T-cell (primary cell): ENCODE measurements at places on chromosomes 16 and 17.

DNA sequence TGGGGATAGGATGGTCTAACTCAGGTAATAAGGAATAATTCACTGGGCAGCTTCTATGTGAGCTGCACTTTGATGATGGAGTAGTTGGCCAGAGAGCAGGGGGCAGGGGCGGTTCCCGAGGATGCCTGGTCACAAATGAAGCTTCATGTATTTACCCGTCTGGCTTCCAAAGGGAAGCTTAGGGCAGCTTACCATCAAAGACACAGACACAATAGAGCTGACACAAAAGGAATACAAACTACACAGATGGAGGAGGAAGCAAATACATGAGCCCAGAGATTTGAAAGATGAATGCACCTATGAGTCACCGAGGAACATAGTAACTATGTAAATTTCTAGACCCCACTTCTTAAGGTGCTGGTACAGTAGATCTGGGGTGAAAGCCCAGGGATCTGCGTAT is 8.7 kb upstream of the EMP2 start:
- no peak for DNase-seq

DNA sequence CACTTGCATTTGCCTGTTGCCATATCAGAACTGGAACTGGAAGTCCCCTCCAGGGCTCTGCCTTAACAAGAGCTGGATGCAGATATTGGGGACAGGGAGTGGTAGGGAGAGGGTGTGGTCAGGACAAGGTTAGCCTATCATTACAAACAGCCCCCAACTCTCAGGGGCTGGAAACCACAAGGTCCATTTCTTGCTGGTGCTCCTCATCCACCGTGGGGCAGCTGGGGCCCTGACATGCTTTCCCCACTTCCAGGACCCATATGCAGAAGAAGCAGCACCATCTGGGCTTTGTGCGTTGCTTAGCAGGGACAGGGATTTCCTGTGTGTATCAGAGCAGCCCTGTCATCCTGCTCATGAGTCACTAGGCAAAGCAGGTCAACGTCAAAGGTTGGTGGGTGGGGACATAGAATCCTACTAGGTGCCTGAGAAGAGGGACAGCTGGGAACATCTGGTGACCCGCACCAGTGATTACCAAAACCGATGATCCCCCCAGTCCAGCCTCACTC is 26.9 kb downstream of the RGS9 start:
- peak; percentile 31 for DNase-seq

- DNase-seq, result no peak
These were observed 24.5 kb downstream of the SLC7A5 start for GRCh38 chr16:87844809-87845208.

DNA sequence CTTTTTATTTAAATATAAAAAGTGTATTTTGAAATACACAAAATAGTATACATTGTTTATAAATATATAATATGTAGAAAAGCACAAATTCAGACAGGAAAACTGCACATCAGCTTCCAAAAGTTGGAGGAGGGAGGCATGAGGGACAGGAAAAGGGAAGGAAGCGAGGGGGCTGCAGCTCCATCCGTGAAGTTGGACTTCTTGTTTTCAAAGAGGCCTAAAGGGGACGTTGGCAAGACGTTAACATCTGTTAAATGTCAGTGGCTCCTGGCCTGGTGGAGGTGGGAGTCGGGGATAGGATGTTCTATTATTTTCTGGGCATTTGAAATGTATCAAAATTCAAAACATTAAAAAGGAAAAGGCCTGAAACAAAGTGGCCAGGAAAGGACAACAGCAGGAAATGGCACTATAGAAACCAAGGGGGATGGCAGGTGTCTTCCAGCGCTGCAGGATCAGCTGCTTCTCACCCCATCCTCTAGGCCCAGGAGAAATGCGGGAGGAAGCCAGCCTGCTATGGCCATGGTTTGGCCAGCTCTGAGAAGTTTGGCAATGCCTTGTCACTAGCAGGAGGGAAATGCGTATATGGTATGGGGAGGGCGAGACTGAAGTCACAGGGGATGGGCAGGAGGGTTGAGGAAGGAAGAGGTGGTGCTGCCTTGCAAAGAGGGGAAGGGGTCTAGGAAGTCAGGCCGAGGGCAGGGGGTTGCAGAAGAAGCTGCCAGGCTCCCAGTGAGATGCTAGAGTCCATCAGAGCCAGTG is 6.4 kb downstream of the CMTM2 start:
- DNase-seq, result no peak

GRCh38 chr16:18983565-18984434 is at the start of gene TMC7:
TMC7 (plus strand) TSS chr16:18983934; CDS start chr16:18984064, 130 bp downstream.
- peak; percentile 7 for DNase-seq

- no peak for DNase-seq
These were observed 19.9 kb downstream of the CFAP20 start for GRCh38 chr16:58109330-58109729.

- DNase-seq, result no peak
These were observed 213.4 kb downstream of the SLC39A11 start for GRCh38 chr17:72878975-72879660.

- no peak for DNase-seq
These were observed 50.4 kb upstream of the CIBAR2 start for GRCh38 chr16:85162478-85163277.

GRCh38 chr16:19136549-19137196 is 22.9 kb downstream of the ITPRIPL2 start:
- no peak for DNase-seq

GRCh38 chr16:22937169-22937568 is 123.2 kb downstream of the HS3ST2 start:
- DNase-seq, result no peak
